ENCODE measurements at places on chromosomes 4 and X.

GRCh38 chrX:97806238-97806637 lies 922.5 kb downstream of the RPA4 start:
- no peak for DNase-seq

DNA sequence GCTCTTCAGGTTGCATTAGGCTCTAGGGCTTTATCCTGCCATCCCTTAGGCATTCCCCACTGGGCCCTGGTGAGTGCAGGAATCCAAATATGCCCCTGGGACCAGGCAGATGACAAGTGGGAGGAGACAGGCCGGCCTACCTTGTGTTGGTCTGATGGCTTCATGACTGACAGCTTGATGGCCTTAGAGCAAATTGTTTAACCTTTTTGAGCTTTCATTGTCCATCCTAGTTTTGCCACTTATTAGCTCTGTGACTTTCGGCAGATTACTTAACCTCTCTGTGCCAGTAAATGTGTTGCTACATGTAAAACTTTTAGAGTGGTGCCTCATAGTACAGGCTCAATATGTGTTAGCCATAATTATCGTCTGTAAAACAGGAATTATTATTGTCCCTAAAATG lies 4.4 kb downstream of the KIT start:
- no peak for DNase-seq

DNA sequence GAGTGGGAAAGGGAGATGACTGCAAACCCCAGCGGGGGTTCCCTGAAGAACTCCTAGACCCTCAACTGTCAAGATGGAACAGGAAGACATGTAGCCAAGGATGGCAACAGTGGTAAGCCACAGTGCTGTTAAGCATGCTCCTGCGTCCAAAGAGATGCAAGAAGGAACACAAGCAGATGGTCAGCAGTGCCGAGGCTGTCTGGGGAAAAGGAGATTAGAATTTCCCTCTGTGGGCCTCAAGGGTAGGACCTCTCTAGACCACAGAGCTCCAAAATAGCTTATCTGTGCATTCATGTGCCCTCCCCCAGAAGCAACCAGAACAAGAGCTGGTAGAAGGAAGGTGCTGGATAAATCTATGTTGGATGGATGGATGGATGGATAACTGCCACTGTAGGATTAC lies 82.0 kb upstream of the CPEB2 start:
- no peak for DNase-seq

GRCh38 chr4:119032921-119033685 lies 102.5 kb upstream of the MYOZ2 start:
- DNase-seq: no peak

DNA sequence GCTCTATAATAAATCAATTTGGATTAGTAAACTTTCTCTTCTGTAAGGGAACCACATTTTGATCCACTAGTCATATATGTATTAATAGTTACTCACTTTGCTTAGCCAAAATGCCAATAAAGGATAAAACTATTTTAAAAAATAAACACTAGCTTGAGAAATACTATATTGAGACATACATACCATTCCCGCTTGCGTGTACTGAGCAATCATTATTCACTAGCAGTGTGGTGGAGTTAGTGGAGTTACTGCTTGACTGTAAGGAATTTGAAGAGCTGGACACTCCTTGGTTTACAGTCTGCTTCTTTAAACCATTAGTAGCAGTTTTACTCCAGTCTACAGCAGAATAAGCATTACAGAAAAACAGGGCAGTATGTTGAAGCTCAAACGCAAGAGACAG lies 10.8 kb upstream of the PHKA2 start:
- no peak for DNase-seq

DNA sequence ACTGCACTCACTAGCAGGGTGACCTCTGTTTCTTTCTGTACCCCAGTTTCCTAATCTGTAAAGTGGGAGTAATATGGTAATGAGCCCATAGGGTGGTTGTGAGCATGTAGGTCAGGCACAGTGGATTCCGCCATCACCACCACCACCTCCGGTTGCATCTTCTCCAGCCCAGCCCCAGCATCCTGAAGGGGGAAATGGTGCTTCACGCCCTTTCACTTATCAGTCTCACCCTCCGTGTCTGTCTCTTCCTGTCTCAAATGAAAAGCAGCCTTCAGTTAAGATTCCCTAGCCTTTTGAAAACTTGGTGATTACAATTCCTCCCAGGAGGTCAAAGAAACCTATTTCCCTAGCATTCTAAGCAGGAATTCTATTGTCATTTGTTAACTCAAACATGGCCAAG lies 16.9 kb upstream of the XPNPEP2 start:
- no peak for DNase-seq
